ENCODE measurements at places on chromosomes 4 and X. TPM values are rescaled to one million over a fixed set of nuclear protein-coding genes. Genes with fewer than 3 reads are reported as not detected.

Gene CPZ
- not detected for total RNA-seq

Gene TSPAN6
- total RNA-seq = 42.4 TPM

Gene CXorf49
- not detected for total RNA-seq

Gene CPLX1
- total RNA-seq = 0.82 TPM

Gene FGF2
- 43.5 TPM for total RNA-seq

Gene MAGEC2
- total RNA-seq = not detected

Gene CXorf58
- total RNA-seq = not detected

Gene NEUROG2
- not detected for total RNA-seq

Gene EDA
- 5.5 TPM for total RNA-seq
